GF-D8 (cell line): ENCODE measurements at places on chromosomes 13 and 19.
A peak's percentile ranks its signal among the peaks of the same experiment; 100 is the strongest.

GRCh38 chr19:48819366-48819816, 8.6 kb upstream of the BCAT2 start:
- DNase-seq = no peak

DNA sequence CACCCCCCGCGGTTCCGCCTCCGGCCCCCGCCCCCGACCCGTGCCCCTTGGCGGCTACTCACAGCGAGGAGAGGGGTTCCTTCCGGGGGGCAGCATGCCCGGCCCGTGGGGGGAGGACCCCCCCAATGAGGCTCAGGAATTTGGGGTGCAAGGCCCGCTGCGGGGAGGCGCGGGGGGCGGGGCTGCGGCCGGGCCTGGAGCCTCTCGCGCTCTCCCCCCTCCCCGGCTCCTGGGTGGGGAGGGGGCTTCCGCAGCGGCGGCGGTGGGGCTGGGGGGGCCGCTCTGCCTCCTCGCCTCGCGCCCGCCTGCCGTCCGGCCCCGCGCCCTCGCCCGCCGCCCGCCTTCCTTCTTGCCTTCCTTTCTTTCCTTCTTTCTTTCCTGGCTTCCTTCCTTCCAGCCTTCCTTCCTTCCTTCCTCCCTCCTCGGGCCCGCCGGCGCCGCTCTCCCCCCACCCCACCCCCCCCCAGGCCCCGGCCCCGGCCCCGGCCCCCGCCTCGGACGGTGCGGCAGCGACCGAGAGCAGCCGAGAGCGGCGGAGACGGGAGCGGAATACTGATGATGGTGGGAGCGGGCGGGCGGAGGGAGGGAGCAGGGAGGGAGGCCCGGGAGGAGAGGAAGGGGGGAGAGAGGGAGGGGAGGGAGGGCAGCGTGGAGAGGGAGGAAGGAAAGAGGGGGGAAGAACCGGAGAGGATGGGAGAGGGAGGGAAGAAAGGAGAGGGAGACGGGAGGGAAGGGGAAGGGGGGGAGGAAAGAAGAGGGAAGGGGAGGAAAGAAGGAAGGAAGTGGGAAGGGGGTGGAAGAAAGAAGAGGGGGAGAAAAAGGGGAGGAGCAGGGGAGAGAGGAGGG, at the start of gene LRRC4B:
TSS of gene LRRC4B (minus strand) at position 554 of the 846 bp plus-strand sequence. CDS start 19,597 bp downstream, outside the sequence.
- DNase-seq = no peak

- no peak for DNase-seq
Measured at GRCh38 chr19:42191855-42192254, 25.6 kb downstream of the DEDD2 start.

DNA sequence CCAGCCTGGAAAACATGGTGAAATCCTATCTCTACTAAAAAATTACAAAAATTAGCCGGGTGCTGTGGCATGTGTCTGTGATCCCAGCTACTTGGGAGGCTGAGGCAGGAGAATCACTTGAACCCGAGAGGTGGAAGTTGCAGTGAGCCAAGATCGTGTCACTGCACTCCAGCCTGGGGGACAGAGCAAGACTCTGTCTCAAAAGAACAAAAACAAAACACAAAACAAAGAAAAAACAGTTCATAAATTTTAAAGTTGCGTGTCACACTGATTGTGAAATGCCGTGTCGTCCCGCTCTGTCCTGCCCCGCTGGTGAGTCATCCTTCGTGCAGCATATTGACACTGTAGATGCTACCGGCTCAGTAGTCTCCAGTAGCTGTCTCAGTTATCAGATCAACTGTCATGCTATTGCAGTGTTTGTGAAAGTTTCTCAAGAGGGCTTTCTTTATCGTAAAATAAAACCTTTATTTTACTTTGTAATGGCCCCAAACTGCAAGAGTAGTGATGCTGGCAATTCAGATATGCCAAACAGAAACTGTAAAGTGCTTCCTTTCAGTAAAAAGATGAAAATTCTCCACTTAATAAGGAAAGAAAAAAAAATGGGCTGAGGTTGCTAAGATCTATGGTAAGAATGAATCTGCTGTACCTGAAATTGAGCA, 36.4 kb upstream of the IGFL1 start:
- peak; percentile 52 for DNase-seq

DNA sequence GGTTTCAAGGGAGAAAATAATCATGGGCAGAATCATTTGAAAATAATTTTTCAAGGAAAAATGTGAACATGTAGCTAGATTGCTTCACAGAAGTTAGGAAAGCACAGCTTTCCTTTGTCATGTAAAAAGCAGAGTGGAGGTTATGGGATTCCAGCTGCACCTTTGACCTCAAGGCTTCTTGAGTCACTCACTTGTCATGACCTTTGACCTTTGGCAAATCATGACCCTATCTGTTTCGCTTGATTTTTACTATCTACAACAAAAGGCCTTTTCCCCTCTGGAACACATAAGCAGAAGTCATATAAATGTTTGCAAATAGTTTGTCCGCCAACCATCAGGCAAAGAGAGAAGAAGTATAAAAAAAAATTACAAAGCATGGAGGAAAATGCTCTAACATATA, 210.7 kb upstream of the MIR17HG start:
- no peak for DNase-seq

- DNase-seq = no peak
Measured at GRCh38 chr19:7670150-7670783, 1.4 kb downstream of the RETN start.

- DNase-seq = no peak
Measured at GRCh38 chr13:43608400-43609137, 178.2 kb downstream of the ENOX1 start.

- DNase-seq = no peak
Measured at GRCh38 chr13:50682966-50683365, 160.5 kb downstream of the DLEU7 start.

- DNase-seq = no peak
Measured at GRCh38 chr19:56191115-56191514, 6.5 kb downstream of the ZSCAN5B start.

GRCh38 chr13:29546662-29547061, 48.8 kb downstream of the SLC7A1 start:
- DNase-seq = no peak

GRCh38 chr13:113057084-113057483, 48.5 kb upstream of the F7 start:
- no peak for DNase-seq

GRCh38 chr13:101626925-101627555, 174.6 kb downstream of the ITGBL1 start:
- no peak for DNase-seq

GRCh38 chr19:18533058-18533457, 10.3 kb downstream of the FKBP8 start:
- DNase-seq = no peak

- DNase-seq = no peak
Measured at GRCh38 chr13:40063278-40063698, 407.8 kb downstream of the COG6 start.

- no peak for DNase-seq
Measured at GRCh38 chr13:20035130-20035529, 76.6 kb downstream of the ZMYM2 start.

DNA sequence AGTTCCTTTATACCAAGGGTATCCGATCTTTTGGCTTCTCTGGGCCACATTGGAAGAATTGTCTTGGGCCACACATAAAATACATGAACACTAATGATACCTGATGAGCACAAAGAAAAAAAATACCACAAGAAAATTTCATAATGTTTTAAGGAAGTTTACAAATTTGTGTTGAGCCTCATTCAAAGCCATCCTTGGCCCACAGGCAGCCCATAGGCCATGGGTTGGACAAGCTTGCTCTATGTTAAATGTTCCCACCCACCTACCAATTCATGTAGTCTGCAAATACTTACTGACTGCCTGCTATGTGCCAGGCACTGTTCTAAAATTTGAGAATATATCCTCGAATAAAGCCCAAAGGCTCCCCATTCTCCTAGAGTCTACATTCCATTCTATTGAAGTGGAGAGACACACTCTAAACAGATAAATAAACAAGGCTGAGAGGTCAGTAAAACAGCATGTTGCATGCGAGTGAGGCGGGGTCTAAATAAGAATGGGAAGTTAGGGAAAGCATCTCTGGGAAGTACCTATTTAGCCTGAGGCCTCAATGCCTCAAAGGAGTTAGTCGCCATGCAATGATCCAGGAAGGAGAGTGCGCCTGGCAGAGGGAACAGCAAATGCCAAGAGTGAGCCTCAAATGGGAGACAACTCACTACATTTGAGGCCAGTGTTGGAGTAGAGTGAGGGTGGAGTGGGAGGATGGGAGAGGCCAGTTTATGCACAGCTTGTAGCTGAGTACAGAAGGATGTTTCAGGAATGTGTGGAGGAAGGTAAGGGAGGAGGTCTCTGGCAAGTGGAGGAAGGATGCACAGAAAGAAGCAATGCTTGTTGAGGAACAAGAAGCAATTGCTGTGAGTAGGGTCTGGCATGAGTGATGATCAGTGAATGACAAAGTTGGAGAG, 52.5 kb upstream of the CLDN10 start:
- peak; percentile 27 for DNase-seq

DNA sequence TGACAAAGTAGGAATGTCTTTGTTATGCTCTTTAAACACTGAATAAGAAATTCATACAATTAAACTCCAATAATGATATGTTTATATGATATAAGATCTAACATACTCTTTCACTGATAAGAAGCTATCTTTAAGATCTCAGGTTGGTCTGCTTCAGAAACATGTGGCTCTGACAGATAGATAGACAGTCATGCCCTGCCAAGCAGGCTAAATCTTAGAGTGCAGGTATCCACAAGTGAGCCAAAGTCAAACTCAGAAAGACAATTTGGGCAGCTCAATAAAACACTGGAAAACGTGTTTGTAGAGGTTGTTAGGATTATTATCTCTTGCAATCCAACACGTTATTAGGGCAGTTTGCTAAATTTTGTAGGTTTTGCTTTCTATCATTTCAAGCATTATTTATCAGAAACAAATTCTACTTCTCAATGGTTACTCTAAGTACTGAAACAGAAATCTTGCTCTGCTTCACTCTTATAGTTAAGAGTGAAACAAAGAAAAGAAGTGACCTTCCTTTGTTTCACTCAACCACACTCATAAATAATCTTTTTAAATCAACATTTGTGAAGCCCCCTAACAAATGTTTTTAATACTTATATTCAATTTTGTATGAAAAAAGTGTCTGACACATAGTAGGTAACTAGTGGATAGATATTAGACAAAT, 1255.6 kb downstream of the DIAPH3 start:
- no peak for DNase-seq

GRCh38 chr13:74868049-74868448, 613.9 kb downstream of the TBC1D4 start:
- no peak for DNase-seq

GRCh38 chr13:37868691-37869505, 674 bp downstream of the TRPC4 start:
- DNase-seq = no peak

GRCh38 chr19:28074773-28075172, 1138.2 kb downstream of the UQCRFS1 start:
- DNase-seq = no peak

GRCh38 chr19:12333162-12334159, at the start of gene ZNF563:
Gene ZNF563, minus strand, starts transcription at chr19:12333633. Its CDS starts 151 bp downstream, at chr19:12333482.
- peak; percentile 88 for DNase-seq

GRCh38 chr13:48410199-48410598, 2.7 kb downstream of the LPAR6 start:
- DNase-seq = no peak

DNA sequence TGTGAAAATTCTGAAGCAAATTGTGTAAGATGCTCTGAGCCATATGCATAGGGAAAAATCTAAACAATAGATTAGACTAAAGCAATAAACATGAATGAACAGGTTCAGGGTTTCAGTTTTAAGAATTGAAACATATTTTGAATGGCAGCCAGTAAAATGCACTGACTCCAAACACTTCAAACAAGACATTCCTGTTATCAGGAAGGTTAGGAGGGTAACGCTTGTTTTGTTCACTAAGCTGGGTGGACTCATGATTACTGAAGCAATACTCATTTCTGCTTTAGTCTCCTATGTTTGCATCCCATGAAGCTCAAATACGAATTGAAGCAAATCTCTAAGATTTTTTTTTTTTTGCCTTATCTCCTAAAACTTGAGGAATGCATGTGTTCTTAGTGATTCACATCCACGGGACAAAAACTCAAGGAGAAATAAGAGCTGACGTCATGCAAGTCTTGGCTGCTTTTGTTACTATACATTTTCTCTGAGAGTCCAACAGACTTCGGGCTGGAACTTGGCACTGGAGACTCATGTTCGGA, 29.1 kb upstream of the IGFL4 start:
- no peak for DNase-seq

DNA sequence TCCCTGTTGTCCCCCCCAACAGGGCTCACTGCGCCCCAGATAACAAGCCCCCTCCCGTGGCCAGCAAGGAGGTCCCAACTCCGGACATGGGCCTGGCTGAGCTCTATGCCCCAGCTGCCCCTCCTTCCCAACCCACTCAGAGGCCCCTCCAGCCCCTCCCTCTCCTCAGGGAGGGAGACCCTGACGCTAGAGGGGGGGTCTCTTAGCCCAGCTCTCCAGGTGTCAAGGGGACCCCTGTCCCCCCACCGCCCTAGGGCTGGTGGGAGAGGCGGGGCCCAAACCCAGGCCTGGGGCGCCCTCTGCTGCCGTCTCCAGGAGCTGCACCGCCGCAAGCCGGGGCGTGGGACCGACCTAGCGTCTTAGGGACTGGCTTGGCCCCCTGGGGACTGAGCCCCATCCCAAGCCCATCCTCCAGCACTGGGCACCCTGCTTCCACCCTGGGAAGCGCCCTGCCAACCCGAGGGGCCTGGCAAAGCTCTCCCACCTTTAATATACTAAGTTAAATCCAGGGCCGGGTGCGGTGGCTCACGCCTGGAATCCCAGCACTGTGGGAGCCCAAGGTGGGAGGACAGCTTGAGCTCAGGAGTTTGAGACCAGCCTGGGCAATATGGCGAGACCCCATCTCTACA, 1.4 kb downstream of the GRIN3B start:
- no peak for DNase-seq

DNA sequence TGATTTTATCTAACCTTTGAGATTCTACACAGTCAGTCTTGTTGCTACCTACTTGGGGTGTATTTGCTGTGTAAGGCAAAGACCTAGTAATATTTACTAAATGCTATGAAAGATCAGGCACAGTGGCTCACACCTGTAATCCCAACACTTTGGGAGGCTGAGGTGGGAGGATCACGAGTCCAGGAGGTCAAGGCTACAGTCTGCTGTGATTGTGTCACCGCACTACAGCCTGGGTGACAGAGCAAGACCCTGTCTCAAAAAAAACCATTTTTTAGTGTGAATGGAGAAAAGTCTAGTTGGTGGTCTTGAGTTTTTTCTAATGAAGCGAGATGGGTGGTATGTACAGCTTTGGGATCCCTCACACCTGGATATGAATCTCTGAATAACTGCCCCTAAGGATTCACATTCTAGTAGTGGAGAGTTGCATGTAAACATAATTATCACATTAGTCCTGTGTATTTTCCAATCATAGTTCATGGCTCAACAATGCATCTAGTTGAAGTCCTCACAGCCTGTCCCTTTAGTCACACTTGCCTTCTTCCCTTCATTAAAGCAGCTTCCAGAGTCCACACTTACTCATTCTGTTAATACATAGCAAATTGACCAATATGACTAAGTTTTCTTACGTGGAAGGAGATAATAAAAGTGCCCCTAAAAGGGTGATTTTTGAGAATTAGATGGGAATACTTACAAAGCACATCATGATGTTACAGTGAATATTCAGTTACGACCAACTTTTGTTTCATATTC, 7.5 kb downstream of the RPL21 start:
- DNase-seq = no peak
